ENCODE measurements at places on chromosomes 13 and 19. TPM values are rescaled to one million over a fixed set of nuclear protein-coding genes. Genes with fewer than 3 reads are reported as not detected.

- DNase-seq, result no peak
These were observed 166.4 kb downstream of the KATNAL1 start for GRCh38 chr13:30140973-30141372.

Gene KL
- polyA plus RNA-seq, result not detected

Gene ZNF66
- 3.0 TPM for polyA plus RNA-seq

Gene ENOX1
- not detected for polyA plus RNA-seq

DNA sequence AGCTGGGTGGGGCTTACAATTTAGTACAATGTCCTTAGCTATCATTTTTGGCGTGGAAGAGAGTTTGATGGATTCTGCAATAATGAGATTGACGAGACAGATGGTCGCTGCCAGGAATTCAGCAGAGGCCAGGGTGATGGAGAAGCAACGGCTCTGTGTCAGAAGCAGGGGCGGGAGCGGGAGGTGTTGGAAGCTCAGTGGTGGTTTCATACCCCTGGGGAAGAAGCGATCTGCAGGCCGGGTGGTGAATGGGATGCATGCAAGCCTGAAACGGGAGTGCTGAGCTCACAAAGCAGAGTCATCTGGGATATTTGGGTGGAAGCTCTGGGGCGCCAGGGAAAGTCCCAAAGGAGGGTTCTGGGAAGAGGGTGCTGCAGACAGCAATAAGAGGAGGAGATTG lies 370.8 kb downstream of the ZNF536 start:
- DNase-seq, result no peak

Gene ZNF540
- polyA plus RNA-seq, result 2.7 TPM

DNA sequence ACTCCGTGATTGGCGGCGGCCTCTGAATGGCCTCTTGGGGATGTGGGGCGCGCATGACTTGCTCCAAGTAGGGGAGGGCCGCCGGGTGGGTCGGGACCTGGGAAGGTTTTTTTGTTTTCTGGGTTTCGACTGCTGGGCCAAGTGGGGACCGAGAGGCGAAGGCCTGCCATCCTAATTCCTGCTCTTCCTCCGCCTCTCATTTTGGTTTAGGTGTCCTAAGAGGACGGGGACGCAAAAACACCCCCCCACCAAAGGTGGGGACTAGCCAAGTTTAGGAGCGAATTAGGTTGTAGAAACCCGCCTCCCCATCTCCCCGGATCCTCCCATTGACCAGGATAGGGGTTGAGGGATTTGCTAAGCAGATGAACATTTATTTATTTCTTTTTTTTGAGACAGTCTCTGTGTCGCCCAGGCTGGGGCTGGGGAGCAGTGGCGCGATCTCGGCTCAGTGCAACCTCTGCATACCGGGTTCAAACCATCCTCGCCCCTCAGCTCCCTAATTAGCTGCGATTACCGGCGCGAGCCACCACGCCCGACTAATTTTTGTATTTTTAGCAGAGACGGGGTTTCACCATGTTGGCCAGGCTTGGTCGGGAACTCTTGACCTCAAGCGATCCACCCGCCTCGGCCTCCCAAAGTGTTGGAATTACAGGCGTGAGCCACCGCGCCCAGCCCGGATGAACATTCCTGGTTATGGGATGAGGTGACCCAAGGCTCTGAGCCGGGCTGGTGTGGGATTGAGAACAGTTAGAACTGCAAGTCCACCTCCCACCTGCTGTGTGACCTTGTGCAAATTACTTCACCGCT lies 838 bp downstream of the PPP2R1A start:
- no peak for DNase-seq

Gene ACER1
- 0.54 TPM for polyA plus RNA-seq
